NCI-H1694 (cell line): ENCODE measurements at places on chromosomes 16 and 17.

GRCh38 chr17:48593126-48593829, at the start of gene HOXB5:
TSS of gene HOXB5 (minus strand) at chr17:48593779. CDS start at chr17:48593682, 97 bp downstream.
- DNase-seq: no peak

- no peak for DNase-seq
These were observed 12.0 kb downstream of the CYBC1 start for GRCh38 chr17:82438401-82439193.

DNA sequence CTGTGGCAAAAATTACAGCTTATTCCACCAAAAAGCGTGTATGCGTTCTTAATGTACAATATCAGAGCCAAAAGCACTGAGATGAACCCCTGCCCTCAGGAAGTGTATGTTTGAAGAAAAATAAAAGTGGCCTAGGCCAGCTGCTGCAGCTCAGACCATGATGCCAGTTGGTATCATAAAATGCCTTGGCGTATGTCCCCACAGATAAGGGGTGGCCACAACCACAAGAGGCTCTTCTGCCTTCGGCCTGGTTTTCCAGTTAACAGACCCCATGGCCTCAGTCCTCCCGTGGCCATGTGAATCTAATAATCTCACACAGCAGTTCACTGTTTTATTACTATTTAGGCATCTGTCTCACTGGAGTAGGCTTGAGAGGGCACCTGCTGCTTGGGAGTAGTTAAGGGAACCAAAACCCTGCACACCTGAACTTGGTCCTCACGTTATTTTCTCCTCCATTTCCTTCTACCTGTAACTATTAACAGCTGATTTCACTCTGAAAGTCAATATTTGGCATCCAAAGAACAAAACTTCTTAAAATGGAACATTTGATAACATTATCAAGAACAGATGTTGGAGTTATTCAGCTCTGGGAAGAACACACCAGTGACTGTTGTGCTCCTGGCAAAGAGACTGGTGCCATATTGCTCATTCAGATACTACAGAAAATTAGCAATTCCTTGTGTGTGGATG, 34.8 kb upstream of the ERN1 start:
- DNase-seq: no peak

DNA sequence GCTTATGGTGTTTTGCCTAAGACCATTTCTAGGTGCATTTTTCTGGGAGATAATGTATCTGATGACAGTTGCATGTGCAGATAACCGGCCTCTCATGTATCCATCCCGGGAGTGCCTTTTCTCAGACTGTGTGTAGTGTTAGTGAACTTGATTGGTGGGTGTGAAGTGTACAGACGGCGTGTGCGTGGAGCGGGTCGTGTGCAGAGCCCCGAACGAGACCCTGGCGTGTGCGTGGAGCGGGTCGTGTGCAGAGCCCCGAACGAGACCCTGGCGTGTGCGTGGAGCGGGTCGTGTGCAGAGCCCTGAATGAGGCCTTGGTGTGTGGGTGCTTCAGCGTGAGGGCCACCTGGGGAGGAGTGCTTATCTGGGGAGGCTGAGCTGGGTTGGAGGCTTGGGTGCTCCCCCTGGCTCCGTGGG, 28.9 kb upstream of the ZNF750 start:
- DNase-seq: no peak

GRCh38 chr16:73549984-73550631, 502.2 kb upstream of the ZFHX3 start:
- no peak for DNase-seq

DNA sequence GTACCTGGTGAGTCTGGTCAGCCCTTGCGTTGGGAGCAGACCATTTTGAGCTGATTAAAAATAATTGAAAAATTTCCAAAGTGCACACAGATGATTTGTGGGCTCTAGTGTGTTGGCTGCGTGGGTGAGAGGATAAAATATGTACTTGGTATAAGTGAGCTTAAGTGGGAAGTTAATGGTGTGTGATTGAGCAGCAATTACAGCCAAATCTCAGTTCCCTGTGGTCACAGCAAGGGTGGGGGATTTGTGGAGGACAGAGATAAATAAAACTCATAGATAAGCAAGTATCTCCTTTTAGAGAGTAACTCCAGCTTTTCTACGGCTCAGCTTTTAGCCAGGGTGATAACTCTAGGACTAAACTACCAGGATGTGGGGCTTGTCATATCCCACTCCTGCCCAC, 390.4 kb downstream of the UTP18 start:
- no peak for DNase-seq

GRCh38 chr17:27552276-27552732, 78.7 kb upstream of the LGALS9 start:
- DNase-seq: no peak

GRCh38 chr16:51439271-51439670, 288.2 kb upstream of the SALL1 start:
- DNase-seq: no peak

DNA sequence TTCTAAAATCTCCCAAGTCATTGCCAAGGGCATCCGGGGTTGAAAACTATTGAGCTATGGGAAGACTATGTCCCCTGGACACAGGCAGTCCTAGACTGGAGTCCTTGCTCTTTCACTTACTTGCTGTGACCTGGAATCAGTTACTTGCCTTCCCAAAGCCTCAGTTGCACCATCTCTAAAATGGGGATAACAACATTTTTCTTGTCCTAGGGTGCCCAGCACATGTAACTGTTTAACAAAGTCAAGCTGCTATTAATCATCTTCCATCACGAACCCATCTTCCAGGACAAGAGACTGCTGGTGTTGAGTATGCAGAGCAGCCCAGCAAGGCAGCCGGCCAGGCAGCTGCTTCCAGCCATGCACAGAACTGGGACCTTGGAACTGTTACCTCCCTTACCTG, 9.9 kb upstream of the CACNG4 start:
- no peak for DNase-seq

GRCh38 chr16:85479972-85480726, 133.0 kb upstream of the GSE1 start:
- DNase-seq: peak; percentile 80

- peak; percentile 59 for DNase-seq
These were observed 2.5 kb upstream of the ZNF423 start for GRCh38 chr16:49858200-49859124.

GRCh38 chr16:88533381-88533917, 36.8 kb upstream of the ZC3H18 start:
- no peak for DNase-seq

DNA sequence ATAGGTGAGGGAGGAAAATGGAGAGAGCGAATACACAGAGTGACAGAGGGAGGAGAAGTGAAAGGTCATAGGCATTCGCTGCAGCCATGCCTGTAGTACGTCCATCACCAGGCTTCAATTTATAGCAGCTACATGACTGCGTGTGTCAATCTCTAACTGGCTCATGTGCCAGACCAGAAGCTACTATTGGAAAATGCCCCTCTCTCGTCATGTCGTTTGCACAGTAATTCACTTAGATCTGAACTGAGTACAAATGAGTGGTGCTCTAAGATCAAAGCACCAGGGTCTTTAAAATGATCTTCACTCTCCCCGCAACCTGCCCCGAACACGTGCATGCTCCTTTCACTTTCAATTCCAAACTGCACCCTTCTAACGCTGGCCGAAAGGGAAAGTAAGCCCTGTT, 51.3 kb downstream of the ADCY9 start:
- DNase-seq: no peak

GRCh38 chr17:78990349-78991016, 10.8 kb upstream of the LGALS3BP start:
- no peak for DNase-seq

GRCh38 chr17:20073055-20073979, 64.2 kb downstream of the SPECC1 start:
- DNase-seq: no peak

GRCh38 chr16:19242987-19243575, 42.5 kb upstream of the CLEC19A start:
- no peak for DNase-seq

- DNase-seq: no peak
These were observed 2.7 kb downstream of the CBX4 start for GRCh38 chr17:79836510-79836971.

- DNase-seq: no peak
These were observed 65.9 kb downstream of the HIC1 start for GRCh38 chr17:2120586-2121335.

DNA sequence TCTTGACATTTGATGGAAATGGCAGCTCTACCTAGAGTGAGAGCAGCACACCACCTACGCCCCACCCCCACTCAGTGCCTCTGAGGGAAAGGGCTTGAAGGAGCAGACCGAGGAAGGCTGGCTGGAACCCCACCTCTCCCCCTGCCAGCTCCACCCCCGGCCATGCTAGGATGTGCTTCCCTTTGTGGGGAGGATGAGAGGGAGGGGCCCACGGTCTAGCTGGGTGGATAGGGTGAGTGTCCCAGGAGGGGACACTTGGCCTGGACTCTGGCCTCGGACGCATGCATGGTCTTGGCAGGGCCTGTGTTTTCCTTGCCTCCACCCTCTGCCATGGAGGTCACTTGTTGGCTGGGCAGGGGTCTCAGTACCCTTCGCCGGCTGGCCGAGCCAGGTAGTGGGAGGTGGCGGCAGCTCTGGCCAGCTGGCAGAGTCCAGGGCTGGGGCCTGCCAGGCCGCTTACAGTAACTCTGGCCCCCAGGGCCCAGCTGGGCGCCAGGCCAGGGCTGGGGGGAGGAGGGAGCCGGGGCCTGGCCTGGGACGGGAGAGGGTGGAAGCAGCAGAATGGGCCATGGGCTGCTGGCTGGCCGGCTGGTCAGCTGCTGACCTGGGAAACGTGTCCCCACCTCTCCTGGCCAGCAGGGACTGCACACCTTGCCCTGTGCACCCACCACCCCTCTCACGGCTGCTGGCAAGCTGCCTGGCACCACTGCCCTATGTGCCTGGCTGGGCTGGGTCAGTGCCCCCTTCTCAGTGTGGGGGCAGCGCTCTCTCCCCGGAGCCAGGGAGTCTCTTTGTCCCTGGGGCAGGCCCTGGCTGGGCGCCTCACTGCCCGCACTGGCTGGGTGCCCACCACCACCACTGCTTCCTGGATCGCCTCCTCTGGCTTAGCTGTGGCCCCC, 23.0 kb downstream of the RARA start:
- no peak for DNase-seq

DNA sequence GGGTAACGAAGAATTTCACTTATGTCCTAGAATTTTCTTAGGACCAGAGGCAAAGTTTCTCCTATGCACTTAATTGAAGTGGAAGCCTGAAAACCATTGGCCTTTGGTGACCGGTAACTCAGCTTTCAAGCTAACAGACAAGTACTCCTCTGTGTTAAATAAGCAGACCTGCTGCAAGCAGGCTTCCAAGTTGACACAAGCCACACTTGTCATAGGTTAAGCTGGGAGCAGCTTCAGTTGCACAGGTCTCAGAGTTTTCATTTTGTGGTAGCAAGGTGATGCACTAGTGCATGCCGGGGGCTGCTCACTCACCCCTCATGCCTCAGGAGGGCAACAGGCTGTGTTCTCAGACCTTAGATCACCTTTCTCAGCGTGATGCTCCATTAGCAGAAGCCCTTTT, 399.9 kb downstream of the UTP18 start:
- DNase-seq: no peak

- DNase-seq: no peak
These were observed 13.5 kb downstream of the NUDT16L1 start for GRCh38 chr16:4706871-4707270.

DNA sequence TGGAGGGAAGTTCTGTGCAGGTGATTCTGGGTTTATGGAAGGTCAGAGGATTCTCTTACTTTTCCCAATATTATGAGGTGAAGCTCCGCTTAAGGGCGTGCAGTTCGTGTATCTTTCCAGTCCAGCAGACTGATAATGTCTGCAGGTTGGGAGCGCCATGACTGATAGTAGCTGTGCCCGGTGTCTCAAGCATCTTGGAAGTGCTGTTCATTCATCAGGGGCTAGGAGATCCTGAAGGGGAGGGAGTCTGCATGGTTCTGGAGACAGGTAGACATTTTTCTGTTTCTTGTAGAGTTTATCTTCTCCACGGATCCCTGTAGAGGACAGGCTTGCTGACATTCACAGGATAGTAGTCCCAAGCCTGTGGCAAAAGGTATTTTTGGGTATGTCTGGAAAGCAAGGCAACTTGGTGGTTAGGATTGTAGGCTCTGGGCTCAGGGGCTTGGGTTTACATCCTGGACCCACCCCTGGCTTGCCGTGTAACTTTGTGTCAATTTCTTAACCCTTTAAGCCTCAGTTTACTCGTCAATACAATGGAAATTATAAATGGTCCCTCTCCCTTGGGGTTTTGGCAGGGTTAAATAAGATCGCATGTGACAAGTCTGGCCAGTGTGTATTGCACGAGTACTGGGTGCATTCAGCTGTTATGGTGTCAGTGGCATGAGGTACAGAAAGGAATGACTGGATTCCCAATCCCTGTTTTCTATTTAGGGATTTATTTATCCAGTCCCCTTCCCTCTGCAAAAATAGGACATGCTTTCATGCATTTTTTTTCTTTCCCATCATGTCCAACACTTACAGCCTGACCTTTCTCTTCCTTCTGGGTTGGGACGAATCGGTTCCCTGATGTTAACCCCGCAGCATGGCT, 8.2 kb downstream of the HLF start:
- DNase-seq: no peak

DNA sequence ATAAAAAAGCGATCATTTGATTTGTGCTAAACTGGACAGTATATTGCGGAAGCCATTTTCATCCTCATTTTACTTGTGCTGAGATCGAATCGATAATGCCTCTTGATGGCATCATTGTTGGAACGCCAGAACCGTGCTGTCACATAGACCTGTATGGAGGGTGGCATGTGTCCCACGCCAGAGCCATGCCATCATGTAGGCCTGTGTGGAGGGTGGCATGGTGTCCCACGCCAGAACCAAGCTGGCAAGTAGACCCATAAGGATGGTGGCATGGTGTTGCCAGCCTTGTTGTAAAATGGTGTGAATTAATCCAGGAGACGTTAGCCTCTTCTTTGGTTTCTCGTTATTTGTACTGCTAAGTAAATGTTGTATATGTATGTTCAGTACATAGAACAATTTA, 222.7 kb upstream of the CHMP6 start:
- DNase-seq: no peak

GRCh38 chr16:22775220-22775922, 38.6 kb upstream of the HS3ST2 start:
- no peak for DNase-seq

DNA sequence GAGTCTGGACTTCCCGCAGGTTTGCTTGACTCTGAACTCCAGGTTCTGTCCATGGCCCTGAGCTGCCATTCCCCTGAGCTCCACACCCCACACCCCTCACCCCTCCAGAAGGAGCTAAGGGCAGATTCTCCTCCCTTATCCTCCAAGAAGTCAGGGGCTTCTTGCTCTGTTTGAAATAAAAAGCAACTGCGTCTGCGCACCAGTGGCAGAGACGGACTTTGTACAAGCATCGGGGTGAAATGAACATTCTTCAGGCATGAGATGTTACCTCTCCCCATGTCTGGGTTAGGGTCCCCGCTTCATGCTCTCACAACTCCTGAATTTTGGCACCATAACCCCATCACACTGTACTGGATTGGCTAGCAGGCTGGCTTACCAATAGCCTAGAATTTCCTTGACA, 36.1 kb upstream of the DLX4 start:
- no peak for DNase-seq
